COLO829 (cell line): ENCODE measurements at places on chromosomes 3 and 15.

DNA sequence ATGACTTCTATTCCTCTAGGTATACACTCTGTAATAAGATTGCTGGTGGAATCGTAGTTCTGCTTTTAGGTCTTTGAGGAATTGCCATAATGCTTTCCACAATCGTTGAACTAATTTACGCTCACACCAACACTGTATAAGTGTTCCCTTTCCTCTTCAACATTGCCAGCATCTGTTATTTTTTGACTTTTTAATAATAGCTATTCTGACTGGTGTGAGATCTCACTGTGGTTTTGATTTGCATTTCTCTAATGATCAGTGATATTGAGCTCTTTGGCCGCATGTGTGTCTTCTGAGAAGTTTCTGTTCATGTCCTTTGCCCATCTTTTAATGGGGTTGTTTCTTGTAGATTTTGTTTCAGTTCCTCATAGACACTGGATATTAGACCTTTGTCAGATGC, 12.8 kb downstream of the NXPE3 start:
- DNase-seq, result no peak

DNA sequence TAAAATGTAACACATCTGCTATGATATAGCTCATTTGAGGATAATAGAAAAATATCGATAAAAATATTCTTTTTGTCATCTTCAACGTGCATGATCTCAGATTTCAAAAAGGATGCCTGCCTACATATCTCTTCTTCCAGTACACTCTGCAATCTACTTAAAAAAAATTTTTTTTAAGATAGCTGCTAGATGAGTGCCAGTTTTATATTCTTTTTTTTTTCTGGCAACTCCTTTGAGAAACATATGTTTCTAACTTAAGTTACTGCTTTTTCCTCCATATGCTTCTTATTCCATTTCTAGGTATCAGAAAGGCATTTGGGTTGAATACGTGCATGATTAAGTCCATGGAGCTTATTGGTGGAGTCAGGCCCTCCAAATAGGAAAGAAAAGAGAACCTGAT, 160.4 kb downstream of the PPM1L start:
- no peak for DNase-seq

- no peak for DNase-seq
Measured at GRCh38 chr15:92151741-92152140, 241.9 kb upstream of the ST8SIA2 start.

GRCh38 chr15:42090781-42091180, 3.6 kb downstream of the PLA2G4D start:
- DNase-seq, result no peak

DNA sequence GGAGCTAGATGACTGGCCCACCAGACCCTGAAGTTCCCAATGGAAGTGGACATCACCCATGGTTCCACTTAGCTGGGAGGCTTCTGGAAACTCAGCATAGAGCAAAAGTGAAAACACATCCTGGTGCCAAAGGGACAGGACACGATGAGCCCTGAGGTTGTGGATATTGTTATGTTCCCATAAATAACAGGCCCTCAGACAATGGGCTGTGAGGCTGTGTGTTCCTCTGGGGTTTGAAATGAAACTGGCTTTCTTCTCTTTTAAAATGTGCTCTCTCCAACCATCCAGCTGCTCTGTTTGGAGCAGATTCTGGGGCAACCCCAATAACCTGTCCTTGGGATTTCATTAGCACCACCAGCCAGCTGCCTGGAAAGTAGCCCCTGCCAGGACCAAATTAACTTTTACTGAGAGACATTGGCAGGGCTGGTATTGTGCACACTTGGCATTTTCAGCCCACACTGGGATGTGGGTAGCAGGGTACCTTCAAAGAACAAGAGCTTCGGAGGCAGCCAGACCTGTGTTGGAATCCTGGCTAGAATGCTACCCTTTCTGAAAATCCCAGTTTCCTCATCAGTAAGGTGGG, 97.5 kb downstream of the DNAJB8 start:
- DNase-seq, result no peak

DNA sequence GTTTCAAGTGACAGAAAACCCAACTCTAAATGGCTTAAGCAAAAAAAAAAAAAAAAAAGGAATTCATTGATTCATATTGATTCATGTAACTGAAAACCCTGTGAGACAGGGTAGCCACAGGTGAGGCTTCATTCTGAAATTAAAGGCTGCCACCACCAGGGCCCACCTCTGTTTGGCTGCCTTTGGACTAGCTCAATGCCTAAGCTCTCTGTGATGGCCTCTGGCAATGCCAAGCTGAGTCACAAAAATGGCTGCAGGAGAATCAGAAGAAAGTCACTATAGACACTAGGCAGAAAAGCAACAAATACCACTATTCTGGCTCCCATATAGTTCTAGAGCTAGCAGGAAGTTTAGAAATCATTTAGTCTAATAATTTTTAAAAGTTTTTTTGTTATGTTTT, 38.2 kb upstream of the GYG1 start:
- DNase-seq, result no peak

DNA sequence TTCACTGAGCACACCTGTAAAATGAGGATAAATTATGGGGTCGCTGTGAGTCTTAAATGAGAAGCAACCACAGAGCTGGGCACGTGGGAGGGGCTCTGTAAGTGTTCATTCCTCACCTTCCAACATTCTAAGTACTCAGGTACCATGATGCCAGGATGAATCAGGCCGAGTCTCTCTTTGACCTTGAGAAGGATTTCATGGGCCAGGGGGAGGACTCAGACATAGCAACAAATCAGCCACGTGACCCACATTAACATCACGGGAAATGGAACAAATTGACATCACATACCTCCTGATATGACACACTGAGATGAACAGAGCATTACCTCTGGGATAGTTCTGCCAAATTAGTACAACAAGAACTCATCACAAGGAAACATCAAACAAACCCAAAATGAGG, 35.2 kb upstream of the USP3 start:
- no peak for DNase-seq

GRCh38 chr15:36911322-36911944, 188.9 kb downstream of the MEIS2 start:
- peak; percentile 3 for DNase-seq

- peak; percentile 30 for DNase-seq
Measured at GRCh38 chr3:129016720-129017483, 15.8 kb downstream of the EFCC1 start.

- no peak for DNase-seq
Measured at GRCh38 chr3:4425055-4425454, 42.0 kb downstream of the SUMF1 start.

GRCh38 chr3:157417247-157417646, 19.4 kb upstream of the PTX3 start:
- DNase-seq, result no peak

GRCh38 chr3:73536952-73537351, 87.8 kb downstream of the PDZRN3 start:
- DNase-seq, result no peak

- DNase-seq, result no peak
Measured at GRCh38 chr3:144235489-144235888, 263.9 kb downstream of the DIPK2A start.

GRCh38 chr3:127857333-127857732, 35.0 kb upstream of the MGLL start:
- peak; percentile 10 for DNase-seq

DNA sequence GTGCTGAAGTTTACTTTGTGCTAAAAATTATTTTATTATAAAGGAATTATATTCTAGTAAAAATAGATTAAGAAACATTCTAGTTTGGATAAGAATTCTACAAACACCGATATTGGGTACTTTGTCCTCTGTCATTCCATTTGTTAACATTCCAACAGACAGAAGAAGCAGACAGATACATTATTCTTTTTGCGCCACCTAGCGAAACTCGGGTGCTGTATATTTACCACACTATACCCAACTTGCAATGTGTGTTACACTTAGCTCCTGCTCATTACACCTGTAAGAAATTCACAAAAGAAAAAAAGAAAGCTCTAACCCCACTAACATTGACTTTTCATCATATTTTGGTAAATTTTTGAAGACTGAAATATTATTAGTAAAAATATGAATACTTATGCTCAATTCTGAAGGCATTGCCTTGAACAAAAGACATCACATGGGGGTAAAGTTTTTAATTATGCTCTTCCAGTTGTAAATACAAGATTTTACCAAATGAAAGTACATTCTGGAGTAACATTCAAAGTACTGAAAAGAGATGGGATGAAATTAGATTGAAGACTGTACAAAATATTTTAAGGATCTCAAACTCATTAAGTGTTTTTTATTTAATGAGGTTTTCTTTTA, 136.5 kb upstream of the MLF1 start:
- peak; percentile 43 for DNase-seq

- DNase-seq, result no peak
Measured at GRCh38 chr3:53490459-53490968, 3.9 kb upstream of the CACNA1D start.

- peak; percentile 48 for DNase-seq
Measured at GRCh38 chr3:117622171-117622841, 912.7 kb downstream of the TUSC7 start.

GRCh38 chr3:54228806-54229205, 106.5 kb downstream of the CACNA2D3 start:
- DNase-seq, result no peak

DNA sequence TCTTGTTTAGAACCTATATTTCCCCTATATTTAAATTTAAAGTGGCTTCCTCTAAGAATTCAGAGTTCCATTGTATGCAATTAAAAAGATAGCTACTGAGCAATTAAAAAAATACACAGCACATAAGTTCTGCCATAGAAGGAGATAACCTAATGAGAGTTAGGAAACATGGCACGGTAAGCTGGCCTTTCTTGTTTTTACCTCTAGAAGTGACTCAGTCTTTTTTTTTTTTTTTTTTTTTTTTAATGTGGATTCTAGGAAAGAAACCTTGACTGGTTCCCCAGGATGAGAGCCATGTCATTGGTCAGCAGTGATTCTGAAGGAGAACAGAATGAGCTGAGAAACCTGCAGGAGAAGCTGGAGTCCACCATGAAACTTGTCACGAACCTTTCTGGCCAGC, 142.7 kb upstream of the BHLHE40 start:
- DNase-seq, result no peak

- DNase-seq, result no peak
Measured at GRCh38 chr15:96595951-96596350, 265.5 kb downstream of the NR2F2 start.

DNA sequence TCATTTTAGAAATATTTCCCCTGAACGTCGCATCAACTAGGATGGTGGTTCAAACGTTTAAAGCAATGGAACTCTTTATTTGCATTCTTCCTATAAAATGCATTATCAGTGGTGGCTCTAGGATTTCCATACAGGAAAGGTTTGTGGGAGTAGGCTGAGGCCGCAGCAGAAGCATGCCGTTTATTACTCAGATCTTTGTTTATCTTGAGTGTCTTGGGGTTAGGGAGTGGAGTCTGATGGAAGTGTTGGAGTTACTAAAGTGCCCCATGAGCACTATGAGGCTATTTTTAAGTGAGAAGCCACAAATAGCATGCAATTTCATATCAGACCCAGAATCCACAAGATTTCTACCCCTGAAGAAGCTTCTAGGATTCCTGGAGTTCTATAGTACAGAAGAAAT, 26.2 kb downstream of the ATOSA start:
- DNase-seq, result no peak

DNA sequence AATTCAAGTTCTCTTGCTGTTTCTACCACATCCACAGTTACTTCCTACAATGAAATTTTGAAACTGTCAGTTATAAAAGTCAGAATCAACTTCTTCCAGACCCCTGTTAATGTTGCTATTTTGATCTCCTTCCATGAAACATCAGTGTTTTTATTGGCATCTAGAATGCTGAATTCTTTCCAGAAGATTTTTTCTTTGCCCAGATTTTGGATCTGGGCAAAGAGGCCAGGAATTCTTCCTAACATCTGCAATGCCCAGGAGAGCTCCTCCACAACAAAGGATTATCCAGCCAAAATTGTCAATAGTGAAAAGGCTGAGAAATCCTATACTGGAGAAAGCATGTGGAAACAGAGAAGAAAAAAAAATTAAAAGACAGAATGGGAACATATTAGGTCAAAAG, 75.5 kb downstream of the SERPINI1 start:
- no peak for DNase-seq

DNA sequence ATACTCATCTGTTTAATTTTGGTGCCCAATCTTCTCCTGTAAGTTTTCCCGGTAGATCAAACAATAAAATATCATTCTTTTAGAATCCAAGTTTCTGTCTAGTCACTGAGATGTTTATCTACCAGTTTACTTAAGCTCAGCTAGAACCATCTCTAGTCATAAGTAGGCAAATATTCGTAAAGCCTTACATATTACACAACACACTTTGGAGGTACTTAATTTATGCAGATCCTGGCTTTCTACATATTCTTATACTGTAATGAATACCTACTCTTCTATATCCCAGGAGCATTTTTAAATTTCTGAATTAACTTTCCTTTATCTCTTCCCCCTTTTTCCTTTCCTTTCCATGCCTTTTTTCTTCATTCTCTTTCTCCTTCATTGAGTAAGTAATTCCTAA, 185.9 kb upstream of the ZBTB20 start:
- no peak for DNase-seq

DNA sequence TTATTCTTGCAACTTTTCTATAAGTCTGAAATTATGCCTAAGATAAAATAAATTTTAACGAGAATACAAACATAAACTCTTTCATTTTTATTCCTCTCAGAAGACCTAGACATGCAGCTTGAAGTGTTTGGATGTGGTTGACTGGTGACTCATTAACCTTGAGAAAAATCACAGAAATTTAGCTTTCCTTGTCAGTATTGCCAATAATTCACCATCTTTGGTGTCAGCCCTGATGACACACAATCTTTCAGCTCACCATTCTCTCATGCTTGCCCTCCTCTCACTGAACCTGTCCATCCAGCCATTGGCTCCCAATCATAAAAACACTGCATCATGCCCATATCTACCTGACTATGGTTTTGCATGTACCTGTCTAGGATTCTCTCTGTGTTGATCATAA, 22.6 kb upstream of the TNFAIP8L3 start:
- DNase-seq, result no peak

DNA sequence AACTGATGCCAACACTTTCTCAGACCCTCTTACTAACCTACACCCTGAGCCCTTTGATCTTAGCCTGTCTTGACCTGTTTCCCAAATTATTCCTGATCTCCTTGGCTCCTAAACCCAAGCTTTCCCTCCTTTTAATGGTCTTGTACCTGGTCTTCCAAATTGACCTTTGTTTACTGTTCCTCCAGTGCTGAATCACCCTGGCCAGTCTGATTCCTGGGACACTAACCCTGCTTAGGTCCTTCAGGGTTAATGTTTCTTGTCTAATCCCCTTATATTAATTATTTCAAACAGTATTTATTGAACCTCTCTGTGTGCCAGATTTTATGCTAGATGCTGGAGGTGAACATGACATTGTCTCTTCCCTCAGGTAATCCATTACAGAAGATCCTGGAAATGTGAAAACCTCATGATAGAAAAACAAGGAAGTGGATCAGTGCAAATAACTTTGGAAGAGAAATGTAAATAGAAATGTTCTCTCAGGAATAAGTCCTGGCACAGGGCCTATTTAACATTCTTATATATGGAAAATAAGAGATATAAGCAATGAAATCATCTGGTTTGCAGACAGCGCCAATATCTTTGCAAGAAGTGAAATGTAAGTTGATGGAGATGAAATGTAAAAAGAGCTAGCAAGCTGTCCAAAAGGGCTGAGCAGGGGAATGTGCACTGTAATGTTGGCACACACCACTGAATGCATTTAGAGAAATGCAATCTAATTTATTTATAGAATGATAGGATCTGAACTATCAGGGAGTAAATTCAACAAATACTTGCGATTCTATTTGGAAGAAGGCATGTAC, 20.7 kb downstream of the HGD start:
- DNase-seq, result no peak
